ENCODE measurements at places on chromosomes 4 and X. TPM values are rescaled to one million over a fixed set of nuclear protein-coding genes. Genes with fewer than 3 reads are reported as not detected.

The PDZD4 gene
- total RNA-seq, result 151 TPM

The PF4V1 gene
- total RNA-seq, result not detected

The TEX28 gene
- total RNA-seq, result not detected

The POU4F2 gene
- not detected for total RNA-seq

The RS1 gene
- not detected for total RNA-seq

The ELOVL6 gene
- total RNA-seq, result 38.5 TPM

The OR13H1 gene
- total RNA-seq, result not detected

The FAM200B gene
- total RNA-seq, result 58.2 TPM

The CASP3 gene
- 38.2 TPM for total RNA-seq

The NXF2 gene
- not detected for total RNA-seq

The HSD17B13 gene
- total RNA-seq, result 0.94 TPM

The PRR32 gene
- not detected for total RNA-seq

The CYTL1 gene
- total RNA-seq, result not detected

The MAGEA4 gene
- not detected for total RNA-seq

The PAGE1 gene
- not detected for total RNA-seq

The CLDN22 gene
- total RNA-seq, result not detected

The ANXA3 gene
- 2.5 TPM for total RNA-seq

The MTNR1A gene
- 0.63 TPM for total RNA-seq

The AKAP4 gene
- not detected for total RNA-seq

The APOOL gene
- 7.8 TPM for total RNA-seq

The SSX3 gene
- total RNA-seq, result not detected

The MAGEA9B gene
- total RNA-seq, result not detected

The GYG2 gene
- total RNA-seq, result 5.6 TPM
